ENCODE measurements at places on chromosomes 5 and 9.

DNA sequence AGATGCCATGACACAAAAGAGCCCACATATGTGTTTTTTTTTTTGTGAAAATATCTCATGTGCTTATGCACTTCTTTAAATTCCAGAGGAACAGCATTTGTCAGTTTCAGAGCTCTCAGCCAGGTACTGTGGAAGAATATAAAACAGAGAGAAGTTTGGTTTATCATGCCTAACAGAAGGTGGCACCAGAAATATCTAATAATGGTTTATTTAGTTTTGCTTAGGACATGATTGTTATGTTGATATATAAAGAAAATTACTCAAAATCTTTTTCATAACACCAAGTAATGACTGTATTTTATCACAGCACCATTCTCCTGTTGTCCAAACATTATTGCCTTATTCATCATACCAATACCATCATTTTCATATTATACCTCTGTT, 455.6 kb upstream of the ACTBL2 start:
- DNase-seq = no peak

DNA sequence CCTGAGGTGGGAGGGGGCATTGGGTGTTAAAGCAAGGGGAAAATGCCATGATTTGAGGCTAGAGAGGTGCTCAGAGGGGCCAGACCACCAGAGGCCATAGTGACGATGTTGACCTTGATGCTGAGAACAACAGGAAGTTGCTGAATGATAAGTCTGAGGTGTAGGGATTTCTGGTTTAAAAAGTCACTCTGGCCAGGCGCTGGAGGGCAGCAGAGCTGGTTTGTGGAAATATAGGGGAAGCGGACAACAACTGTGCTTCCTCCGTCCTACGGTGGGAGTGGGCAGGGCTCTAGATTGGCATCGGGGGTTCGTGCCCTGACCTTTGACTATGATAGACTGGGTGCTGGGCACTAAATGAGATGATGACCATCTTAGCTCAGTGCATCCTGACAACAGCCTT, 44.7 kb downstream of the STOM start:
- DNase-seq = no peak

DNA sequence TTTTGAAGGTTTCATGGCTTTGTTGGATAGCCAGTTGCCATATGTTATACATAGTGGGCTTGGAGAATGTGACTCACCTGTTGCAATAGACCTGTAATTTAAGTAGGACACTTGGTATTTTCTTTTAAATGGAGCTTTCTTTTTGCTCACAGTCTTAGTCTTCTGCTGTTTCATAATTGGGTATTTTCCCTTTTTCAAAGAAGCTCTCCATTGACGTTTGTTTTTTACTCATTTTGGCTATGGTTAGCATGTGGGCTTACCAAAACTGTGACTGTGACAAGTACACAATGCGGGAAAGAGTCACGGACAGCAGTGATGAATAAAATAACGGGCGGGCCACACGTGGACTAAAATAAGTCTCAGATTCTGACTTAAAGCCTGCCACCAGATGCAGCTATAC, 23.2 kb upstream of the RNF20 start:
- no peak for DNase-seq

DNA sequence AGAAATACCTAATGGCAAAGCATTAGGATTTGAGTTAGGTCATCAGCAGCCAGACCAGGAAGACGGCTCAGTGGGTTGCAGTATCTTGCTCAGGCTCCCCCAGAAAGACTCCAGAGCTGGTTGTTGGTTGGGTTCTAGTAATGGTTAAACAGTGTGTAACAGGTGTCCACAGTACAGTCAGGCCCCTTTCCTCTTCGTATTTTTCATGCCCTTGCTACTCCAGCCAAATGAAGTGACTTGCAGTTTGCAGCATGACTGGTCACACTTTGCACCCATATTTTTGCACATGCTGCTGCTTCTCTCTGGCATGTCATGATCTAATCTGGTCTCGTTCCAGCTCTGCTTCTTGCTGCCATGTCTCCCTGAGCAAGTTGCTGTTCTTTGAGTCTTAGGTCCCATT, 60.6 kb upstream of the TRPC7 start:
- DNase-seq = no peak

DNA sequence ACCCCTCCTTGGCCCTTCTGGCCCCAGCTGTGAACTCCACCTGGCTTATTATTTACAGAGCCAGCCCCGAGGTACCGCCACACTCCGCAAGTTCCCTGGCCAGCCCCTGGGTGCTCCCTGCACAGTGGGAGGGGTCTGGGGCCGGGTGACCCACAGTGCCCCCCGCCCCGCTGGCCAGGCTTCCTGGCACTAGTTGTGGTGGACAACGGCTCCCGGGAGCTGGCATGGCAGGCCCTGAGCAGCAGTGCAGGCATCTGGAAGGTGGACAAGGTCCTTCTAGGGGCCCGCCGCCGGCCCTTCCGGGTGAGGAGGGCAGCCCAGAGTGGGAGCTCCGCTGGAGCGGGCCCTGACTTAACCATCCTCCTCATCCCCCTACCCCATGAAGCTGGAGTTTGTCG, 3.9 kb downstream of the MAMDC4 start:
- DNase-seq = no peak

- DNase-seq = no peak
Measured at GRCh38 chr5:145902421-145902820, 29.6 kb upstream of the GRXCR2 start.

- peak; percentile 58 for DNase-seq
Measured at GRCh38 chr5:14452685-14453454, 128.7 kb upstream of the OTULINL start.

DNA sequence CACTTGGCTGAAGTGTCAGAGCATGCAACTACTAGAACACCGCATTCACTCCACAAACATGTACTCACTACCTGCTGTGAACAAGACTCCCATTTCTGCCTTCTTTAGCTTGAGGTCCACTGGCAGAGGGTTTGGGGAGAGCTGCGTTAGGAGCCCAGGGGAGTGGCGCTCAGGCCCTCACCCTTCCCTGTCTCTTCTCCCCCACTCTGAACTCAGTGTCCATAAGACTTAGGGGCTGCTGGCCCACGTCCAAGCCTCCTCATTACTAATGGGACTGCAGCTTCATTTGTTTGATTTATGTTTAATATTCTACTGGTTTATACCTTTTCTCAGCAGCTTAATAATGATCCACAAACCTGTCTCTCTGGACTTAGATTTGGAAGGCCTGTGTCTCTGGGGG, 70.9 kb downstream of the HSPA4 start:
- no peak for DNase-seq

- DNase-seq = no peak
Measured at GRCh38 chr9:14908295-14909180, 1.7 kb downstream of the FREM1 start.

GRCh38 chr5:11084111-11084510, 323.1 kb upstream of the DAP start:
- no peak for DNase-seq

GRCh38 chr5:160033546-160034252, 24.8 kb downstream of the TTC1 start:
- no peak for DNase-seq

DNA sequence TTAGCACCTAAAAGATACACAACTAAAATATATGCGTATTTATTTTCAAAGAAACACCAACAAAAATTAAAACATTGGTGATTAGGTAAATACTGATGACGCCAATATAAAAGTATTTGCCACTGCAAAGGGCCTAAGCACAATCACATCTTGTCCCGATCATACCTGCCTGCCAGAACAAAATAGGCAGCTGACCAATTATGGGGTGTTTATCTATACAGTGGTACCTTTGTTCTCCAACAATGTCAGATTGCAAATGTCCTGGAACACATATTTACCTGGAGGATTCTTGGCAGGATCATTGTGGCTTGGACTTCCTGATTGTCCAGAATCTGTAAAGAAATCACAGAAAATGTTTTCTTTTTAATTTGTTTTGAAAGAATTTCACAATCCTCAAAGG, 134.5 kb downstream of the NFIB start:
- no peak for DNase-seq

- DNase-seq = no peak
Measured at GRCh38 chr5:53487436-53487835, 7.0 kb downstream of the FST start.

DNA sequence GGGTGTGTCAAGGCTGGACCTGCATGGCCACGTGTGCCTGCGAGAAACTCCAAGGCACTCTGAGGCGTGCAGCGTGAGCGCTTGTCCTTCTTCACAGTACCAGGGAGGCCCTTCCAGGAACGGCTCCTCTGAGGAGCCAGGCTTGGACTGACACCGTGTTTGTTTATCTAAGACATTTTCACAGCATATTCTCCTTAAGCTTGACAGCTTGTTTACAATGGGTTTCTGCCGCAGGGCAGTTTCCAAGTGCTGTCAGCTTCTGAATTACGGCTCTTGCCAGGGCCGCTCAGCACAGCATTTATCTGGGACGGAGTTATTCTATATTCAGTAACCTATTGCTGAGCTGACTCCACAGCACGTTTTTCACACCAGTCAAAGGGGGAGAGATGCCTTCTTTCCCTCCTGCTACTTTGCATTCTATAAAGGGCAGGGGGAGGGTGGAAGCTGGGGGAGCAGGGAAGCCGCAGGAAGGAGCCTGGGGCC, 98.4 kb downstream of the LMNB1 start:
- peak; percentile 58 for DNase-seq

DNA sequence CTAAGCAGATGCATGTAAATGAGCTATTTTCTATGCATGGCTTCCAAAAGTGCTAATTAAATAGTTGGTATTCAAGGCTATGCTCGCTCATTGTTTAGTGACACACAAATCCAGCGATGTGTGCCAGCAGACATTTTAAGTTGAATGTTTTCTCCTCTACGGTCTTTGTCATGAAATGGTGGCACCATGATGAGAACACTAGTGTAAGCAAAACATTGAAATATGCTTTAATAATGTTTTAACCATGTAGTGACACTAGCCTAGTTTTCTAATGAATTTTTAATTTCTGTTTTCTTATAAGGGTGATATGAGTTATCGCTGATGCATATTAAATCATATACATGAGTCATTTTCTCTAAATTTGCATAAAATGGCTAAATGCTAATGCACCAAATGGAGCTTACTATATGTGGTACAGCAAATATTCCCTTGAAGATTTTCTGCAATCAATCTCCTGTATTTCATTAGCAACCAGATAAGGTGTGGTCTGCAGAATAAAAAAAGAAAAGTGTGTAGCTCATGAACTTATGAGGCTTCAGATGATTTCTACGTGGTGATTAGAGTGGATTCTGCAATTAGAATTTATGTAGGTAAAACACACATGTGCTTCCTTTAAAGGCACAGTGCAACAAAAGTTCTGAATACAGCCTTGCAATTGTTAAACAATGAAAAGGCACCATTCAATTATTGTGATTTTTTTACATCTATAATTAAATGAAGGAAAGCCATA, 226.6 kb downstream of the MEF2C start:
- no peak for DNase-seq

Data from choroid plexus epithelial cell (primary cell).